ENCODE measurements at places on chromosomes 6 and 20.

- DNase-seq, result no peak
Observed at GRCh38 chr6:2126351-2126750, 119.1 kb downstream of the GMDS start.

DNA sequence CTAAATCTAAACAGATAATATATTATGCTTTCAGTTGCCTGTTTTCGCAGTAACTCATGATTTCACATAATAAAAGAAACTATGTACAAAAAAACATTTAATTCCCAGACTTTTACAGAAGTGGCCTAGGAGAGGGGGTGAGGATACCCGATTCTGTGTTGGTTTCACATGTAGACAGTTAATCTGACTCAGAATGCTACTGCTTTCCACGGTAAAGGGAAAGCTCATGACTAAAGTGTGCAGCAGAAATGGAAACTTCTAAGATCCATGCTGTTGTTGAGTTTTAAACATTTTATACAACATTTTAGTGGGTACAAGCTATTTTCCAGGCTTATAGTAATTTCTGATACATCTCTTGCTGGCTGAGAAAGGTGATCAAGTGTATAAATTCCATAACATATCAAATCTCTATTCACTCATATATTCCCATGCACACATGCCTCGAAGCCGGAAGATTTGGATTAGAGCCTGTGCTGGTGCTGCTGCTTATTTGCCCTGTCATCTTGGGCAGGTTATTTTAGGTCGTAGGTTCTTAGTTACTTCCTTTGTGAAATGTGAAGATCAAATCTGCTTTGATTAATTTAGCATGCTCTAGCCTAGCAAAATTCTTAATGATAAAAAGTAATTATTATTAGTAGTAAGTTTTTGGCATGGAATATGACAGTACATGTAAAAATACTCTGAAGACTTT, 896.7 kb upstream of the MAP3K7 start:
- DNase-seq, result no peak

- DNase-seq, result no peak
Observed at GRCh38 chr20:12902992-12903391, 105.8 kb upstream of the SPTLC3 start.

GRCh38 chr6:136764517-136764993, 27.7 kb downstream of the MAP3K5 start:
- DNase-seq, result no peak

- no peak for DNase-seq
Observed at GRCh38 chr6:44171899-44172546, 13.4 kb downstream of the CAPN11 start.
